Activated naive CD8-positive, alpha-beta T cell treated with anti-CD3 and anti-CD28 coated beads, Interleukin-2, amount 50 U/mL, for 24 hours (primary cell): ENCODE measurements at places on chromosomes 6 and 20.

DNA sequence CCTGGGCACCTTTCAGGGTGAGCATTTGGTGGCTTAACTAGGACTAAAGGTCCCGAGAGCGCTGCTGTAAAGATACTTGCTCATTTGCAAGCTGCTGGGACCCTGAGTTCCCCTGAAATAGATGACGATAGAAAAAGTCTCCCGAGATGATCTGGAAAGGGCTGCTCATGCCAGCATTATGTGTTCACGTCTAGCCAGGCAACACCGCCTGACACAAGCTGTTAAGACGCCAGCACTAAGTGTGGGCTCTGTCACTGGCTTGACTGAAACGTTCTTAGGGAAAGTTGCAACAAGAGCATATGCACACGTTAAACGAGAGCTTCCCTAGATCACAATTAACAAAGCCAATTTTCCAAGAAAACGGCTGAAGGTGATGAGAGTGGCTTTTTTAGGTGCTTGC is 113.7 kb downstream of the SLC23A2 start:
- DNase-seq, result no peak

- no peak for DNase-seq
These were observed 8.0 kb upstream of the UBE2J1 start for GRCh38 chr6:89360415-89360999.

- no peak for DNase-seq
These were observed 98.4 kb downstream of the SNX5 start for GRCh38 chr20:17870086-17870740.

GRCh38 chr6:41156001-41156400 is 1.9 kb upstream of the TREML1 start:
- no peak for DNase-seq

- DNase-seq, result no peak
These were observed 181.6 kb downstream of the OTOR start for GRCh38 chr20:16929756-16930155.

GRCh38 chr6:143112084-143112768 is 51.5 kb downstream of the AIG1 start:
- no peak for DNase-seq

GRCh38 chr20:6654513-6655252 is 112.8 kb upstream of the BMP2 start:
- DNase-seq, result no peak

DNA sequence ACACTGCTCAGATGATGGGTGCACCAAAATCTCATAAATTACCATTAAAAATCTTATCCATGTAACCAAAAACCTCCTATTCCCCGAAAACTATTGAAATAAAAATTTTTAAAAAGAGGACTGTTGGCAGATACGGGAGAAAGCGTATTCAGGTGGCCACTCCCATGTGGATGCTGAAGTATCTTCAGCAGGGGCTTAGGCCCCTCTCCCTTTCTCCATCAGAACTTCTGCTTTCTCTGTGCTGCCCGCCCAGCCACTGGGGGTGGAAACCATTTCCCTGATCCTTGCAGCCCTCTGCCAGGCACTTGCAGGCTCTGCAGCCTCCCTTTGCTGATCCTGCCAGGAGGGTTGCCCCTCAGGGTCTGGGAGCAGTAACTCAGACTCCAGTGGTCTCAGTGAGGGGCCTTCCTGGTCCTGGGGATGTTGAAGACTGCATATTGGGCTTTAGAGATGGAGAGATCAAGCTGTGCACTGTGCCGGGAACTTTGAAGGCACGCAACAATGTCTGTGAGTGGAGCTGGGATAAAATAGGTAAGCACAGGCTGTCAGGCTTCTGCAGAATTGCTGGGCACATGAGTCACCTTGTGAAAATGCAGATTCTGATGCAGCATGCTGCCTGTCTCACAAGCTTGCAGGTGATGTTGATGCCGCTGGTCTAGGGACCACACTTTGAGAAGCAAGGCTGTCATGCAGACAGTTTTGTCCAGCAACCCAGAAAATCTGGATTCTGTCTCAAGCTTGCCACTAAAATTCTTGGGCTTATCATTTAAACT is 59.6 kb downstream of the SLC24A3 start:
- no peak for DNase-seq
